Stimulated activated CD8-positive, alpha-beta memory T cell treated with anti-CD3 and anti-CD28 coated beads, Interleukin-7, amount 100 ng/mL, for 48 hours (primary cell): ENCODE measurements at places on chromosomes 7 and 10.

GRCh38 chr7:17247357-17247756, 51.1 kb upstream of the AHR start:
- DNase-seq = no peak

DNA sequence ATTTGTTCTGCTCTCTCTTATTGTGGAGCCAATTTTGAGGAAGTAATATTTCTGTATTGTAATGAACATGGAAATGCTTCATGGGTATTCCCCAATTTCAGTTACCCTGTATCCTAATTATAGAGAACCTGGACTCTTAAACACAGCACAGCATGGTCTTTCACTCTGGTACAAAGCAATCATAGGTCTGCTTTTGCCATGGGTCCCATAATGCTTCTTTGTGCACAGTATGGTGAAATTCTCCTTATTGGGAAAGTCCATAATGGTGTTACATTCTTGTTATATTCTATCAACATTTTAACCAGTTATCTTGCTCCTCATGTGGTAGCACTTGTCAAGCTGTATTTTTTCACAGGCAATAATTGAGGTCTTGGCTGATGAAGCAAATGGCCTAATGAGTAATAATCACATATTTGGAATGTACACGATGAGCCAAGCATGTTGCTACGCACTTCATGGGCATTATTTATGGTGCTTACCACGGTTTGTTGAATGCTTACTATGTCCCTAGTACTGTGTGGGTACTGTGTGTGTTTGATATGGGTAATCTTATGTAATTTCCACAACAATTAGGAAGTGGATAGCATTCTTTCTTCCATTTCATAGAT, 42.9 kb downstream of the PRKG1 start:
- no peak for DNase-seq

DNA sequence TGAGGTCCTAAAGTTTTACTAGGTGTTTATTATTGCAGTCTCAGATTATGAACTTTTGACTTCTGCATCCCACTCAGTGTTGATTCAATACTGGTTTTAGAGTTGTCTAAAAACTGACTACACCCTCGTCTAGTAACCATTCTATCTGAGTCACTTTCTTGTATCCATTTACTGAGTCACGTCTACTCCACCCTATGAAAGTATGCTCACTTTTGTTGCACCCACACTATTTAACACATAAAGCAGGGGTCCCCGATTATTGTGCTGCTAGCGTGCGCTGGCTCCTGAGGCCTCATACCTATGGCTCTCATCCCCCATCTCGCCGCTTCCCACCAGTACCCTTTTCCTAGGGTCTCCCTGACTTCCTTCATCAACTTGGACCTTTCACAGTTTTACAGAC, 2.0 kb downstream of the SAMD9 start:
- DNase-seq = no peak

GRCh38 chr10:109173121-109173520, 750.2 kb downstream of the XPNPEP1 start:
- DNase-seq = no peak

GRCh38 chr10:58086763-58087150, 180.9 kb downstream of the IPMK start:
- DNase-seq = no peak

- no peak for DNase-seq
These were observed 3.9 kb downstream of the LRWD1 start for GRCh38 chr7:102468478-102469350.

DNA sequence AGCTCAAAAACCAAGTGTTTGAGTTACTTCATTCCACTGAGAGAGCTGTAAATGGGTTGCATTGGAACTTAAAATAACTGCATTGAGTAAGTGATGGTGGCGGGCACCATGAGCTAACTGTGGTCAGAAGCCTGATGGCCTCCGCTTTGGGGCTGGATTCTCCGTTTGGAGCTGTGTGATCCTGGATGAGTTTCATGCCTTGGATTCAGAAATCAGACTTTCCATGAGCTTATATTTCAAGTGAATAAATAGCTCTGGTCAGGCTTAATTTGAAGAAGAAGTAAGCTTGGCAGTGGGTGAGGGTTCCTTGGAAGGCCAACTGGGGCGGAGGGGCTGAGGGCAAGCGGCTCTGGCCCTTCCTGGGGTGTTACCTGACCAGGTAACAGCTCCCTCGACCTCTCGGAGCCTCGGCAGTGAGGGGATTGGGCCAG, 5.6 kb downstream of the HTRA1 start:
- no peak for DNase-seq

DNA sequence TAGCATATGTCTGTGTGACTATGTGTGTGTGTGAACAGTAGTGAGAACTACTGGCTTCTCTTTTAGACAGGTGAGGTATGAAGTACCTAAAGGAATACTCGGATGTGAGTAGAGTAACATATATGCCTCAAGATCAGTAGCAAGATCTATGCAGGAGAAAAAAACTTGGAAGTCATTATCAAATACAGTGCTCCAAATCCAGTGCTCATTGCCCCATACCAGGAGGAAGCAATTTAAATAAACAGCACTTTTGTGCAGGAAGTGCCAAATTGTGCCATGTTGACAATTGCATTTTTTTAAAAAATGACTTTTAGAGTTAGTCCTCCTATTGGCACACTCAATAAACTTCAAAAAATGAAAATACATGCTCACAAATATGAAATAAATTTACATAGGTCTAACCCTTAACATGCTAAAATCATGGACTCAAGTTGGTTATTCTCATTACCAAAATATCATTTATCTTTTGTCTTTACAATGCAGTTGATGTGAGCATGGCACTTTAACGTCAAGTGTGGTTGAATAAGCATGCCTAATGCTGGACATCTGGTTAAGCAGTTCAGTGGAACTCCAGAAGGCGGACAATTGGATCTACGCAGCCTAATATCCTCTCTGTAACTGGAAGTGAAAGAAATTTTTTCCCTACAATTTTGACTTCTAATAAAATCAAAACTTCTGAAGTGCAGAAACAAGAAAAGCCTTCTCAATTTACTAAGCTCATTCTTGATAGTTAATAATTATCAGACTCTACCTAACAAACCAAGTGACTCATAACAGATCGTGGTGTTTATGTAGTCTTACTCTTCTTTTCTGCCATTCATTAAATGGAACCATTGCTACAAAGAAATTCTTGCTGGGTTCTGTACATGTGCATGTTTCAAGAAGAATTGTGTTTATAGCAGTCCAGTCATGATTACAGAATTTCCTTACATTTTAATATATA, 195.2 kb downstream of the MDFIC start:
- DNase-seq = no peak

DNA sequence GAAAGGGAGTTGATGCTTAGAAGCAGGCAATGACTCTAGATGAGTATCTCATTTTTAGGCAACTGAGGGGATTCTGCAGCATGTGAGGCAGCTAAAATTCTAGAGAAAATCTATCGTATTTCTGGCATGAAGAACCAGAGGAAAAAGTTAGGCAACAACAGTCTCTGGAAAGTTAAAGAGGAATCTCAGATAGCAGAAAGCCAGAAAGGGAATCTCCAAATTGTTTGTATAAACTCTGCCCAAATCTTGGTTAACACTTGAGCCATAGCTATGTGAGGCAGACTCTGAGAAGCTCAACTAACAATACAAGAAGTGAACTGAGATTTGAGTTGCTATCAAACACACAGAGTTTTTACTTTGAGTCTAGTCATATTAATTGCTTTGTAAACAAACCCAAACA, 215.8 kb upstream of the FZD8 start:
- DNase-seq = no peak

DNA sequence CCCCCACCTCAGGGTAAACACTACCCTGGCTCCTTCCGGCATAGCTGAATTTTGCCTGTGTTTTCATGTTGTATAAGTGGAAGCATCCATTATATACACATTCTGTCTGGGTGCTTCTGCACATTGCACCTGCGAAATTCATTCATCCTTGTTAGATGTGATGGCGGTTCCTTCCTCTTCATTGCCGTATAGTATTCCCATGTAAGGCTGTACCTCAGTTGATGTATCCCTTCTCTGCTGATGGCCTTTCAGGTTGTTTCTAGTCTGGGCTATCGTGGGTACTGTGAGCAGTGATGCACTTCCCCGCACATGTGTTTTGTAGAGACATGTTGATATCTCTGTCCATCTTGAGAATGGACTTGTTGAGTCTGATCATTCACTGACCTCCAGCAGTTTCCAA, 28.9 kb downstream of the ELFN1 start:
- no peak for DNase-seq

DNA sequence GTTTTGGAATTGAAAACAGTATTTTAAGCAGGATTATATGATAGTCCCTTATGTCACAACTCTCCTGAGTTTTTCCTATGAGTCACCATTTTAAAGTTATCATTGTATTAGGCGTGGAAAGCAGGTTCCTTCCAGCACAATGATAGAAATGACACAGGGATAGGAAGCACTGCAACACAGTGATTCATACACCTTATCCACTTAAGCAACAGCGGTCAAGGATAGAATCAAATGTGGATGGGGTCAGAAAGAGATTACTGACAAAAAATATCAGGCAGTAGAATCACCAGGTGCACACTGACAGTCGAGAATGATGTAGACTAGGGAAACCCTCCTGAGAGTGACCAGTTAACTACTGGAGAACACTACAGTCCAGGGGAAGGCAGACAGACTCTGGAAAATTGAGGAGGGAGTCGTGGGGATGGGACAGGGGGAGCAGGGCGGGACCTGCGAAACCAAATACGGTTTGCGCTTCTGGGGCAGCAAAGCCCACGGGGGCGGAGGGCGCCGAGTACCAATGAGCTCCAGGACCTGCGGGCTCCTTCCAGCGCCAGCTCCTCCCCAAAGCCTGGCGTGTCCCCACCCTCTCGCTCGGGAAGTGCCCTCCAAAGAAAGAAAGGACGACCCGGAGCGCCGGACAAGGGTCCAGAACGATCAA, 479 bp downstream of the PNPLA8 start:
- no peak for DNase-seq

DNA sequence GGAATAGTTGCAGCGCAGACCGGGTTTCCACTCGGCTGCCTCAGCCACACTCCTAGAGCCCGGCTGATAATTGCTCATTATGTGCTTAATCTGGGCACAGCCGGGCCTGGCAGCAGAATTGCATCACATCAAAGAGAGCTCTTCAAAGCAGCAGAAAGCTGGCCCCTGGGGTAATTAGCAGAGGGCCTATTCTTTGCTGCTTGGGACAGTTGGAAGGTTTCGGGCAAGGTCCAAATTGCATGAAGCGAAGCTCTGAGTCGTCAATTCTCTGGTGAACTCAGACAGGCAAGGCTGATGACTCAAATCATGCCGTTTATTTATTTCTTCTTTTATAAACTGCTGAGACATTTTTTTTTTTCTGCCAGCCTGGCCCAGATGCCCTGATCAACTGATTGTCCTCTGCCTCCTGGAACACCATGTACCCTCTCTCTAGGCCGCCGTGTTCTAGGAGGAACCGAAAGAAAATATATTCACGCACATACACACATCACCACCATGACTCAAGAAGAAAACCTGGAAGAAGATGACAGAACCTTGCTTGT, 242.2 kb downstream of the RAB11FIP2 start:
- DNase-seq = no peak

DNA sequence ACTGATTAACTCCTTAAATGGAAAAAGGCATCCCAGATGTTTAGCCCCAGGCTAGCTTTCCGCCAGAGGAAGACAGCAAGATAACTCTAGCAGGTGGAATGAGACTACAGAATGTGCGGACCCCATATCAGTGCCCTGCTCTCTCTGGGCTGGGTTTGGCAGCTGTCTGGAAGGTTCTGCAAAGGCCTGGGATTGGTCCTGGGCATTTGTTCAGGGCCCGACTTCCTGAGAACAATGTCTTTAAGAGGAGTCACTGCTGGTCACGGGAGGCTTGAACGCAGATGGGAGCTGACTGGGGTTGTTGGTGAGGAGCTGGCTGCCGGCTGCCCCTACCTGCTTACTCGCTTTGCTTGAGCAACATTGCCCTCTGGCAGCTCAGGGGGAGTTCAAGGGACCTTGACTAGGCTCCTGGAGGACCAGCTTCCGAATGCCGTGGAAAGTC, 130.6 kb upstream of the BTBD16 start:
- DNase-seq = no peak

- DNase-seq = no peak
These were observed 45.2 kb upstream of the SPOCK2 start for GRCh38 chr10:72133517-72133916.

DNA sequence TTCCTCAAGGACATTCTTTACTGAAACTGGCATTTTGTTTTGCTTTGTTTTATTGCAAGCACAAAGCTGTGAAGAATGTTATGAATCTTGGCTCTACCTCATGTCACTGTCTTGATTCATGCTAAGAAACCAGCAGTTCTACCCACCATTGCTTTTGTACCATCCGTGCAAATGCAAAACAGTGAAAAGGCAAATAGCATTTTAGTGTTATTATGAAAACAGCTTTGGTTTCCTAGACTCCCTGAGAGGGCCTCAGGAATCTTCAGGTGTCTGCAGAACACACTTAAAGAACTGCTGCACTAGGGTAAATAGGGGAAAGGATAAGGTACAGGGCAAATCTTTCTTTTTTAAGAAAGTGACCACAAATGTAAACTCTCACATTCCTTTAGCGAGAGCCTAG, 318.9 kb downstream of the AHR start:
- no peak for DNase-seq

GRCh38 chr10:86666538-86666937, 1.8 kb upstream of the LDB3 start:
- DNase-seq = no peak

DNA sequence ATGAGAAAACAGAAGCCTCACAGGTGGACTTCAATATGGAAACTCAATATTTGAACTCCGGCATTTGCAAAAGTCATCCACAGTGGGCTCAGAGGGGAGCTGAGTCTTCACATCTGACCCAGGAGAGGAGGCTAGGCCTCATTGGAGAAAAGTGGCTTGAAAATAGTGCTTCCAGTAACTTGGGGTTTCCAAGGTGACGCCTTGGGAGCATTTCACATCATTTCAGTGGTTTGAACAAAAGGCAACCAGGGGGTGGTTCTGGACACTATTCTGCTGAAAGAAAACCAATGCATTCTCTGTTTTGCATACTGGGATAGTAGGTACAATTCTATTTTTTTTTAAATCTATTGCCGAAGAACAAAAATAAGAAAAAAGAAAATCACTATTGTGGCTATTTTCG, 599.2 kb upstream of the POM121L12 start:
- DNase-seq = no peak

DNA sequence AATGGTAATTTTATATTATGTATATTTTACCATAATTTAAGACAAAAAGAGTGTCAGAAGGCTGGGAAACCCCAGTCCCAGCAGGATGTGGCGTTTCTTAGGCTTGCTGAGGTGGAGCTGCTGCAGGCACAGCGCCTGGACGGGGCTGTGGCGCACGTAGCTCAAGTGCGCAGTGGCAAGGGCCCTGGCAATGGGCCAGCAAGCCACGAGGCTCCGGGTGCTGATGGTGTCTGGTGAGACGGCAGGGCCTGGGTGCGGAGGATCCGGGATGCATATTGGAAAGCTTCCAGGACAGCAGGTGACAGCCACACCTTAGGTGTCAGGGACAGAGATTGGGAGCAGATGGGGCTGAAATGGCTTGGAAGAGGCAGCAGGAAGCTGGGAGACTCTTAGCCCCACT, 37.2 kb downstream of the CLEC2L start:
- no peak for DNase-seq

- no peak for DNase-seq
These were observed 109.9 kb downstream of the PLXNA4 start for GRCh38 chr7:132466367-132466766.

GRCh38 chr10:79146611-79147130, 77.9 kb downstream of the ZMIZ1 start:
- DNase-seq = no peak
